Activated T-helper 1 cell treated with anti-CD3 and anti-CD28 coated beads, Interleukin-12 subunit alpha, Interleukin-12 subunit beta, Interleukin-2, Interleukin-4 antibody, amounts not matched to agents 30 ng/mL and 10 ng/mL and 1 ng/mL, durations not matched to agents 14 hours and 24 hours and 36 hours (primary cell): ENCODE measurements at places on chromosomes 6 and 20.

DNA sequence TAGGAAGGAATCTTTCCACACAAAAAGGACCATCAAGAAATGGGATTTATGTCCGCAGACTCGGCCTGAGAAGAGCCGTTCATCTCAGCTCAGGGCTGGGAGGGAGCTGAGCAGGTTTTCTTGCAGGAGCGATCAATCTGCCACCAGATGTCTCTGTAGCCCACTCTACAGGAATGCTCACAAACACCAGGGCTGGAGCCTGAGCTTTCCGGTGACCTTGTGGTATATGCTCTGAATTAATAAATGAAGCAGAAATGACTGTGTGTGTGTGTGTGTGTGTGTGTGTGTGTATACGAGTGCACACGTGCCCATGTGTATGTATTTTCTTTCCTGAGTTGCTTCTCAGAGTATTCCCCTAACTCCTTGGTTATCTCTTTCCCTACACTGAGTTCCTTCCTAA, 12.0 kb downstream of the CD83 start:
- H3K4me1 ChIP-seq: peaks cover 49% of the 10 kb centered on the region
- no peak overlapping the region for H3K27ac ChIP-seq
- H3K27me3 ChIP-seq: peaks cover 1% of the 10 kb centered on the region
- peaks cover 73% of the 10 kb centered on the region for H3K36me3 ChIP-seq

DNA sequence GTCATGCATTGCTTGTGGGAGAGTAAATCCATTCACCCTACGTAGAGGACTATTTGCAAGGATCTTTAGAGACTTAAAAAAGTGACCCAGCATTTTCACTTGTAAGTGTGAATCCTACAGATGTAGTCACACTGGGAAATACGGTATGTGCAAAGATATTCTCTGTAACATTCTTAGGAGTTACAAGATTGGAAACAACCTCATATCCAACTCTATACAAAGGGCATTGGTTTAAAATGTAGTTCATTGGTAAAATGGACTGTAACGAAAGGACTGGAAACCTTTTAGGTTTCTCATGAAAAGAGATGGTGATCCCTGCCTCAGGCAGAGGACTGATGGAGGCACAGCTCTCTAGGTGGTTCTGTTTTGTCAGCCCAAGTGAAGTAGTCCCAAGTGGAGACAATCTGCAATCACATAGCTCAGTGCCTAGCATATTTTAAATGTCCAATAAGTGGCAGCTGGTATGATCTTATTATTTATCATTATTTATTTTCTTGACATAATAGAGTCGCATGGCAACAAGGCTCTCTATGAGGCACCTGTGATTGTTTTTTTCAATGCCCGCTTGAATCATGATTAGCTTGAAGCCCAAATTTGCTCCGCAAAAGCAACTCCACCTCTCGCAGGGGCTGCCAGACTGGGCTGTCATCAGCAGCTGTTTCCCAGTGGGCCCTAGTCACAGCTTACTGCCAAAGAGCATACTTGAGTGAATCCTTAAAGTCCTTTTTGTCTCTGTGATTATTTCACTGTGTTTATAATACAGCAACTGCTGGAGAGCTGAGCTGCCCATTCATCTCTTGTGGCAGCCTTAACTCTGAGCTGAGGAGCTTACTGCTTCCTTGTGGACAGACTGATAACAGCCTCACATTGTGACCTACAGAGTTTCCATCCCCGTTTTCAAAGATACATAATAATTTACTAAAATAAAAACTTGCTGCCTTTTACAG, 19.8 kb upstream of the ENPP1 start:
- no peaks in the 10 kb centered on the region for H3K27me3 ChIP-seq
- no peaks in the 10 kb centered on the region for H3K4me1 ChIP-seq
- no peaks in the 10 kb centered on the region for H3K36me3 ChIP-seq
- no peak overlapping the region for H3K27ac ChIP-seq
- DNase-seq: no peak
- no peak overlapping the region for H3K4me3 ChIP-seq

DNA sequence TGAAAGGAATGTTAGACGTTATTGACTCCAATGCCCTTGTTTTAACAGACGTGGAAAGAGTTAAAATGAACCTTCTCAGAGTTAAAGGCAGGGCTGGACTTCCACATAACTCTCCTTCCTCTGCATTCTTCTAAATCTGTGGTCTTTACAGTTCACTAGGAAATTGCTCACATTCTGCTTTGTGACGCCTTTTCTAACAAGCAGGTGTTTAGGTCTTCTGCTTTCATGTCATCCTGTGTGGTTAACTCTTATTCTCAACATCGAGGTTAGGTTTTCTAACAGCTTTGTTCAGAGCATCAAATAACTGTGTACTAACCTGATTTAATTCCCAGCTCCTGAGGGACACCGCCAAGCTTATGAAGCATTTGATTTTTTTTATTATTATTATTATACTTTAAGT, 81.3 kb upstream of the NT5E start:
- H3K4me3 ChIP-seq: no peak overlapping the region
- H3K4me1 ChIP-seq: peaks cover 15% of the 10 kb centered on the region
- peaks cover 4% of the 10 kb centered on the region for H3K27me3 ChIP-seq

DNA sequence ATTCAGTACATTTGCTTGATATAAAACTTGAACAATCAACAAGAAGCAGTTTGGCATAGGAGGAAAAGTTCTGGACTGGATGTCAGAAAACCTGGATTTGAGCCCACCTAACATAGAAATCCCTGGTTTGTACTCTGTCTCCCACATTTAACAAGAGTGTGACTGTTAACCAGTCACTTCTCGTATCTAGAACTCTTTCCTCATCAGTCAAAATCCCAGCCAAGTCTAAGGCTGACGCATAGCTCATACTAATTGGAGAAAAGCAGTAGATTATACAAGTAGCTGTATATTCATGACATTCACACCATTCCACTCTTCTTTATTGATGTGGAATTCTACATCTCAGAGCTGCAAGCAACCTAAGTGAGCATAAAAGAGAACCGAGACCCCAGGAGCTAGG, 222.7 kb downstream of the PHACTR1 start:
- H3K27me3 ChIP-seq: peaks cover 2% of the 10 kb centered on the region
- no peak for DNase-seq
- no peak overlapping the region for H3K4me3 ChIP-seq
- H3K27ac ChIP-seq: no peak overlapping the region
- no peaks in the 10 kb centered on the region for H3K36me3 ChIP-seq

GRCh38 chr6:73867411-73867810, 171.4 kb downstream of the CD109 start:
- H3K27ac ChIP-seq: no peak overlapping the region
- DNase-seq: no peak
- H3K4me1 ChIP-seq: no peaks in the 10 kb centered on the region
- no peaks in the 10 kb centered on the region for H3K36me3 ChIP-seq

DNA sequence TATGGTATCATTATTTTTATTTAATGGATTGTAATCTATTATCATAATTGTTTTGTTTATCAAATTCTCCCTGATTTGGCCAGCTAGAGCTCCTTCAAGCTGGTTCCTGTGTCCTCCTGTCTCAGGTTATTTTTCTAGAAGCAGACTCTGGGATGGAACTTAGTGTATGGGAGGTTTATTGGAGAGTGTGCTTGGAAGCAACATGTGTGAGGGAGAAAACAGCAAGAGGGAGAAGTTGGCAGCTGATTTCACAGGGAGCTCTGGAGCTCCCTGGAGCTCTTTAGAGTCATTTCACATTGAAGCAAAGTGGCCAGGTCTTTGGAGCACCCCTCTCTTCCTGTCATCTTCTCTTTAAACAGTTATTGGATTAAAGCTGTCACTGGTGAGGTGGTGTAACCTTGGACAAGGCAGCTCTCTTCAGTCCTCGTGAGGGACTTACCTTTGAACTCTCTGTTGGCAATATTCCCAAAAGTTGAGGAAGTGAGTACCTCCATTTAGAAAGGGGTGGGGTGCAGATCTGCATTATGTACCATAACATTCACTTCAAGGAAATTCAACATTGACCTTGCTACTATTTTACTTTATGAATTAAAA, 103.6 kb downstream of the PHF3 start:
- H3K27ac ChIP-seq: no peak overlapping the region
- H3K36me3 ChIP-seq: no peaks in the 10 kb centered on the region
- H3K4me3 ChIP-seq: no peak overlapping the region
- H3K27me3 ChIP-seq: no peaks in the 10 kb centered on the region

DNA sequence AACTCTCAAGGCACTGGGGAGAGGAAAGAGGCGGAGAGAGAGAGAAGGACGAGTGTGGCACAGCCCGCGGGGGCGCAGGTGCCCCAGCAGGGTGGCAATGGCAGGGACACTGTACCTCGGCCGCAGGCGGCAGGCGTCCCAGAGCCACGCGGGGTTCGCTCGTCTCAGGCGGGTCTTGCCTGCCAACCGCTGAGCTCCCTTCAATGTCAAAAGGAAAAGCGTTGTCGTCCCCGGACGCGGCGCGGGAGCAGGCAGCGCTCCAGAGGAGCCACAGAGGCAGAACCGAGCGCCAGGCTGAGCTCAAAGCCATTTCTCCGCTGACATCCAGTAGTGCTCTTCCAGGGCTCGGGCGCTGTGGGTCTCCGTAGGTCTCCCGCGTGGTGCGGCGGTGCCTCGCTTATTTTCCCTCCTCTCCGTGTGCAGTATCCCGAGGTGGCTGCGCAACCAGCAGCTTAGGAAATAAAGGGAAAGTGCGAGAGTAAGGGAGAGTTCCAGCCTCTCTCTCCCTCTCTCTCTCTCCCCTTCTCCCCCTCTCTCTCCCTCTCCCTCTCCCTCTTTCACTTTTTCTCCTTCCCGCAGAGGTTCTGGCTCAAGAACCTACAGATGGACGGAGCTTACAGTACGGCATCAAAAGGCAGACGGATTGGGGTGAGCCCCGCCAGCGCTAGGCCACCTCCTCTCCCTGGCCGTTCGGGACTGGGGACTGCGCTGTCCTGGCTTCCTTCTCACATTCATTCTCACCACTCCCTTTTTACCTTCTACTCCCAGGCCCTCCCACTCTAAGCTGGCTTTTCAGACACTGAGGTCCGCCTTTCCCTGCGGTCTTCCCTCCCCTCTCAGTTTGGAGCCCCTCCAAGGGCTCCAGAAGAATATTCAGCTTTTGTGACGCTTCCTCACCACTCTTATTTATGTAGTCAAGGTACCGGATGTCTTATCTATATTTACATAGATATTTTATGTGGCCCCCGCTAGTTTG, at the start of gene LAMA4:
Gene LAMA4, minus strand, starts transcription at position 727 of the 976 bp plus-strand sequence. Its CDS starts 417 bp downstream, at position 310.
- H3K4me3 ChIP-seq: peak within 1 kb of the TSS; percentile 72
- no peak within 1 kb of the TSS for H3K27ac ChIP-seq
- peaks cover 17% of the 10 kb centered on the region for H3K4me1 ChIP-seq

- no peak for DNase-seq
- H3K4me1 ChIP-seq: peaks cover 20% of the 10 kb centered on the region
- H3K36me3 ChIP-seq: peaks cover 1% of the 10 kb centered on the region
- no peak overlapping the region for H3K27ac ChIP-seq
- H3K4me3 ChIP-seq: no peak overlapping the region
- H3K27me3 ChIP-seq: no peaks in the 10 kb centered on the region
Observed at GRCh38 chr20:34546751-34547181, 11.8 kb upstream of the MAP1LC3A start.

DNA sequence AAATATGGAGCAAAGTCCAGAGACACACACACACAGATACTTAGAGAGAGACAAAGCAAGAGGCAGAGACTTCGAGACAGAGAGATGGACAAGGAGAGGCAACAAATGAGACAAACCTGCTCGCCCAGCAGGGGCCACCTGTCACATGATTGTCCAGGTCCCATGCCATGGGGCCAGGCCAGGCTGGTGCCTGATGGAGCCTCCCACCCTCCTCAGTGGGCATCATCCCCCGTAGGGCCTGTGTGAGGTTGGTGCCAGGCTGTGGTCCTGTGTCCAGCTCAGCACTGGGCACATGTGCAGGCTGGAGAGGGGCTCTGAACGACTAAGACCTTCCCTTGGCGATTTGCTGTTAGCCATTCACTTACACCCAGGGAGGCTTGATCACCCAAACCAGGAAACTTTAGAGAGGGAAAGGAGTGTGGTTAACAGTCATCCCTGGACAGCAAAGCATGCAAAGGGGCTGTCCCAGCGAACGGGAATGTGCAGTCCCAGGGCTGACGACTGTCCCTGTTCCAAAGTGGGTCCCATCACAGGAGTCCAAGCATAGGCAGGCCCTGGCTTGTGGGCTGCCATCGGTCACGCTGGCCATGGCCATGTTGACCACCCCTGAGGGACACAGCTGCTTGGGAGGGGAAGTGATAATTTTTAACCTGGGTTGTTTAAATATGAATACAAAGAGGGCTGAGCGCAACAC, 38.4 kb upstream of the PHACTR3 start:
- no peaks in the 10 kb centered on the region for H3K4me1 ChIP-seq
- no peak overlapping the region for H3K4me3 ChIP-seq
- H3K27ac ChIP-seq: no peak overlapping the region
- peaks cover 10% of the 10 kb centered on the region for H3K27me3 ChIP-seq
- H3K36me3 ChIP-seq: no peaks in the 10 kb centered on the region

DNA sequence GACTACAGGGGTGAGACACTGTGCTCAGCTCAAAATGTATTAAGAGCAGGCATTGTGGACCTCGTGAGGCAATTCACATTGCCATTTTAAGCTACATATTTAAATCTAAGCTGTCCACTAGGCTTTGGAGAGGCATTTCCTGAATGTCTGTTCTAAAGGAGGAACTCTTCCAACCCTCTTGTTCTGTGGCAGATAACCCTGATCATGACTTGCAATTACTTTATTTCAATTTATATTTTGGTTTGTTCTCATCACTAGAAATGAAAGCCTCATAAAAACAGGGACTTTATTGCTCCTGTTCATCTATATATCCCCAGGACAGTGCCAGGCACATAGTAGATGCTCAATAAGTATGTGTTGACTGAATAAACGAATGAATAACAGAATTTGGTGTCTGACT, 84.0 kb upstream of the SALL4 start:
- no peaks in the 10 kb centered on the region for H3K36me3 ChIP-seq
- DNase-seq: no peak
- no peak overlapping the region for H3K27ac ChIP-seq
- H3K27me3 ChIP-seq: no peaks in the 10 kb centered on the region

- H3K27me3 ChIP-seq: peaks cover 59% of the 10 kb centered on the region
- peaks cover 11% of the 10 kb centered on the region for H3K4me1 ChIP-seq
- H3K27ac ChIP-seq: no peak overlapping the region
Observed at GRCh38 chr6:7731294-7731693, 5.4 kb downstream of the BMP6 start.

GRCh38 chr6:161568885-161569456, 295.1 kb upstream of the AGPAT4 start:
- DNase-seq: no peak
- H3K27me3 ChIP-seq: peaks cover 1% of the 10 kb centered on the region
- H3K4me3 ChIP-seq: no peak overlapping the region
- H3K36me3 ChIP-seq: no peaks in the 10 kb centered on the region
- no peaks in the 10 kb centered on the region for H3K4me1 ChIP-seq

DNA sequence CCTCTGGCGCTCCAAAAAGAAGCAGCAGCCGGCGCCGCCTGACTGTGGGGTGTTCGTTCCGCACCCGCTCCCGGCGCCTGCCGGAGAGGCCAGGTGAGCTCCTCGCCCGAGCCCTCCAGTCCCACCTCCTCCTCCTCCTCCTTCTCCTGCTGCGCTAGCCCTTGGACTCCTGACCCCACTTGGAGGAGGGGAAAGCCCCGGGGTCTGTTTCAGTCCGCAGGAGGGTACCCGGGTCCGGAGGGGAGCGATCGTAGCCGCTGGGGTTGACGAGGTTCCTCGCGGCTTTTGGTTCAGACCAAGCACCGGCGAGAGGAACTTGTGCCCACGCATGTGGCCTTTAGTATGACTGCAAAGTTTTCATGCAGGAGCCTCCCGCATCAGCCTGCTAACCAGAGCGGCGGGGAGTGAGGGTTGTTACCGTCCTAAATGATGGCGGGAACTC, 493 bp downstream of the CRYBG1 start:
- no peak overlapping the region for H3K27ac ChIP-seq
- peaks cover 10% of the 10 kb centered on the region for H3K4me1 ChIP-seq
- DNase-seq: no peak
- no peaks in the 10 kb centered on the region for H3K36me3 ChIP-seq
- peak overlapping the region; percentile 81 for H3K4me3 ChIP-seq

GRCh38 chr6:109448615-109449014, 7.0 kb downstream of the MICAL1 start:
- peaks cover 24% of the 10 kb centered on the region for H3K4me1 ChIP-seq
- H3K27ac ChIP-seq: no peak overlapping the region
- H3K36me3 ChIP-seq: peaks cover 48% of the 10 kb centered on the region
- H3K27me3 ChIP-seq: no peaks in the 10 kb centered on the region
- no peak overlapping the region for H3K4me3 ChIP-seq
